ENCODE measurements at places on chromosomes 2 and 18.

- DNase-seq = no peak
Measured at GRCh38 chr2:127100251-127101047, 6.5 kb downstream of the BIN1 start.

GRCh38 chr2:26653207-26654060, 12.3 kb upstream of the CIB4 start:
- DNase-seq = no peak

- no peak for DNase-seq
Measured at GRCh38 chr2:21891191-21891590, 767.4 kb downstream of the TDRD15 start.

DNA sequence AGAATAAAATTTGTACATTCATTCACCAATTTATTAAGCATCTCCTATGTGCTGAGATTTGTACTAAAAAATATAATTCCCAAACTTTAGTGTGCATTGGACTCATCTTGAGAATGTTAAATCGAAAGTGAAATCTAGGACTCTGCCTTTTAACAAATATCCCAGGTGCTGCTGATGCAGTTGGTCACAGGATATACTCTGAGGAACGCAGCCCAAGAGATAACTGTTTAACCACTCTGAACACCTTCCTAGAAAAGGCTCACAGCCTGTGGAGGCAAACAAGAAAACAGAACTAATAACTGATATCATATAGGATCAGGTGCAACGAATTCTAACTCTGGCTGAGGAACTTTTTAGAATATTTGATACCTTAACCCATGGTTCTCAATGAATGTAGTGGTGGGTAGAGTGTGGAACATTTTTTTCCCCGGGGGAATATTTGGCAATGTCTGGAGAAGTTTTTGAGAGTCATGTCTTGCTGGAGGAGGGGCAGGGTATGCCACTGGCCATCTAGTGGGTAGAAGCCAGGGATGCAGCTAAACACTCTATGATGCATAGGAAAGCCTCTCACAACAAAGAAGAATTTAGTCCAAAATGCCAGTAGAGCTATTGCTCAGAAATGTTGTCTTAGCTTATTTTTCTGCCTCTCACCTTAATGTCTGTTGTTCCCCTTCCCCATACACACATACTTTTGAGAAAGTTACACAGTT, 96.5 kb downstream of the EHBP1 start:
- no peak for DNase-seq

DNA sequence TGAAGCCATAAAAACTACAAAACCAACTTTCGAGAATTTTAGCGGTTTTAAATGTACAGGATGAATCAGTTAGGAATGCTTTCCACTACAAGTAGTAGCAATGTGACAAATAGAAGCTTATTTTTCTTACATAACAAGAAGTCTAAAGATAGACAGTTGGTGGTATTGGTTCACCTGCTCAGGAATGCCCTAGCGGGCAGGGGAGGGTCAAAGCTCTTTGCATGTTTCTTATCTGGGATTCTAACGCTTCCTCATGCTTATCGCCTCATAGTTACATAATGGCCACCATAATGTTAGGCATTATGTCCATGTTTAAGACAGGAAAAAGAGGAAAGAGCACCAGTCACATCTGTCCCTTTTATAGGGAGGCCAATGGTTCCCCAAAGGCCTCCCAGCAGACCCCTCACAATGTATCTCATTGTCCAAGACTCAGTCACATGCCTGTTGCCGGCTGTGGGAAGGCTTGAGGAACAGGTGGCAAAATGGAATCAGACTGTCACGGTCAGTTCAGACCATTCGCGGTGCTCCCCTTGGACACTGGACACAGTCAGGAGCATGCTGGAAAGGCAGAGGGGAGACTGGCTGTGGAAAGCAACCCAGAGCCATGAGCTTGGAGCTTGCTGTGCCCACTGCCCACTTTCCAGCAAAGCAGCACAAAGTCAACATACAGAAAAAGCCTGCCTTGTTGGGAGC, 69.4 kb upstream of the ODC1 start:
- DNase-seq = no peak

All from astrocyte (in vitro differentiated cells and primary cell).